ENCODE measurements at places on chromosomes 6 and 20. TPM values are rescaled to one million over a fixed set of nuclear protein-coding genes. Genes with fewer than 3 reads are reported as not detected.

FAM217A gene
- not detected for total RNA-seq

TINAG gene
- total RNA-seq, result not detected

MAFB gene
- total RNA-seq, result 0.97 TPM

GRCh38 chr20:23116311-23117089 is 30.4 kb upstream of the CD93 start:
- DNase-seq, result peak; percentile 7

GRCh38 chr6:101379926-101380325 is 13.6 kb upstream of the GRIK2 start:
- DNase-seq, result no peak

DNA sequence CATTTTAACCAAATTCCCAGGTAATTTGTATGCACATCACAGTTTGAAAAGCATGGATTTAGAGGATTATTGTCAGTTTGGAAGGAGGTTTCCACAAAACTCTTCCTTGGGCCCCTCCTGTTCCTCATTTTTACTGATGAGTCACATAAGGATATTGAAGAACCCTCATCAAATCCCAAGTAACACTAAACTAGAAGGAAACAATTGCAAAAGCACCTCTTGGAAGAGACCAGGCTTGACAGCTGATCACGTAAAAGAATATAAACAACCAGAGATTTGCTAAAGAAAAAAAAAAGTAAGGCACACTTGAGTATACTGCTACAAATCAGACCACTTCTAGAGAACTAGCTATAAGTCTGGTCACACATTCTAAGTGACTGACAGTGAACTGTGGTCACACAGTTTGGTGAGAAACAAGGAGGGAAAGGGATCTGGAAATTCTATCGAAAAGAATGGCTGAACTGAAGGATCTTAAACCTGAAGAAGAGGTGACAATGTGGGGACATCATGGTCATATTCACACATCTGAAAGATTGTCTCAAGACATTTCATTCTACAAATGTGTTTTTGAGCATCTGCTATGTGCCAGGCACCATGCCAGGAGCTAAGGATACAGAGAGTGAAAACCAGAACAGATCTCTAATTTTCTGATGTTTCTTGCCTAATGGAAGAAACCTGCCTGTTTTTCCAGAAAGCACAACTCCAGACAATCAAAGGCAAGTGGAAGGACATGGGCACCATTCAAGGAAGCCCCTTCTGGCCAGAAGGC is 24.1 kb downstream of the ZHX3 start:
- DNase-seq, result no peak

- peak; percentile 97 for DNase-seq
These were observed 53.8 kb downstream of the PCNA start for GRCh38 chr20:5065879-5066383.

- no peak for DNase-seq
These were observed 5.6 kb downstream of the FOXC1 start for GRCh38 chr6:1615151-1615852.

DNA sequence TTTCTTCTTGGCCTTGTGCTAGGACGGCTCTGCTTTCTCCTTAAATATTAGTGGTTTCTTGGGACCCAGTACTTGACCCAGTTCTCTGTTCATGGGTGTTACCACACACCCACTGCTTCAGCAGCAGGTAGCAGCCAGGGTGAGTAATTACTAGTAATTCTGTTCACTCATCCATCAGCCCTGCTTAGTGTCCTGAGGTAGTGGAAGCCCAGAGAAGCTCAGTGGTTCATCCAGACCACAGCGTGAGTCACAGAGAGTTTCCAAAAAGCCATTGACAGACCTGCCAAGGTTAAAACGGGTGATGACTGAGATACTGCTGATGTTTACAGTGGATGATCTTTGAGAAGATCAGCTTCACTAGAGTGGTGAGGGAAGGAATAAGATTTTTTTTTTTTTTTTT is 51.7 kb upstream of the HINT3 start:
- DNase-seq, result peak; percentile 87

All from Daoy (cell line).